ENCODE measurements at places on chromosomes 13 and 19.

GRCh38 chr13:114126789-114127472 lies 5.5 kb downstream of the RASA3 start:
- no peak for DNase-seq

- DNase-seq: no peak
These were observed 428.6 kb downstream of the SLITRK1 start for GRCh38 chr13:83453723-83454122.

DNA sequence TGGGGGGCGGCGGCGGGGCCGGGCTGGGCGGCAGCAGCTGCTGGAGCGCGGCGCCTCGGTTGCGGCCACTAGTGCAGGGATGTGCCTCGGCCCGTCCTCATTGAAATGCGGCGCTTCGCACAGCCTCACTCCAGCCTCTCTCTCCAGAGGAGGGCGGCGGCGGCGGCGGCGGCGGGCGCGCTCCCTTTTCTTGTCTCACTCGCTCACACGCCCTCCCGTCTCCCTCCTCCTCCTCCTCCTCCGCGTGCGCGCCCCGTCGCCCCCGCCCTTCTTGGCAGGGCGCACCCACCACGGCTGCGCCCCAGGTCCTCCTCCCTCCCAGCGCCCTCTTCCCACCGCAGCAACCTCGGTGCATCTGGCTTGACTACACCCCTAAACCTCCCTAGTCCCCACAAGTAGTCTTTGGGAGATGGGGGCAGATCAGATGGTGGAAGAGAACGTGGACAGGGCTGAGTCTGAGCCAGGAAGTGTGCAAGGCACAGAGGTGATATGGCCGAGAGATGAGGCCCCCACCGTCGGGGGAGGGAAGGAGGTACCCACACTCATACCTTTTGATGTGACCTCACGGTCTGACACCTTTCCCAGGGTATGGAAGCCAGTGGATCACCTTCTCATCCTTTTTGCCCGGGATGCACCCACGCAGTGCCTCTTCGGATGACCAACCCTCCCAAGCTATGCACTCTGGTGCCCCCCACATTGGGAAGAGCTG lies at the start of gene DCLK1:
DCLK1 (minus strand) TSS at position 161 of the 709 bp plus-strand sequence.
- peak; percentile 59 for DNase-seq

DNA sequence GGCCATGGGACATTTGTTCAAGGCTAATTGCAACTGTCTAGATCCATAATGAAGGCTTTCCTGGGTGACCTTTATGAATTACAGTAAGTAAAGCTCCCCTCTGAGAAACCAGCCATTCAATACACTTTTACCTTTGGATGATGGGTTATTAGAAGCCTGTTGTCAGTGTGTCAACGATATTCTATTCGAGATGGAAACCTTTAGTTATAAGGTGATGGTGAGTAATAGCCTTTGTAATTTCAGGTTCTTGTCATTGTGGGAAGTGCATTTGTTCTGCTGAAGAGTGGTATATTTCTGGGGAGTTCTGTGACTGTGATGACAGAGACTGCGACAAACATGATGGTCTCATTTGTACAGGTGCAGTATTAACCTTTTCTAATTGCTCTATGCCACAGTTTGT lies 261.7 kb downstream of the ITGBL1 start:
- no peak for DNase-seq

- DNase-seq: no peak
These were observed 5.1 kb downstream of the ZNF816 start for GRCh38 chr19:52957591-52957990.

GRCh38 chr13:85543144-85543543 lies 256.1 kb downstream of the SLITRK6 start:
- peak; percentile 26 for DNase-seq

GRCh38 chr13:36804588-36804987 lies 14.4 kb upstream of the RFXAP start:
- DNase-seq: no peak

DNA sequence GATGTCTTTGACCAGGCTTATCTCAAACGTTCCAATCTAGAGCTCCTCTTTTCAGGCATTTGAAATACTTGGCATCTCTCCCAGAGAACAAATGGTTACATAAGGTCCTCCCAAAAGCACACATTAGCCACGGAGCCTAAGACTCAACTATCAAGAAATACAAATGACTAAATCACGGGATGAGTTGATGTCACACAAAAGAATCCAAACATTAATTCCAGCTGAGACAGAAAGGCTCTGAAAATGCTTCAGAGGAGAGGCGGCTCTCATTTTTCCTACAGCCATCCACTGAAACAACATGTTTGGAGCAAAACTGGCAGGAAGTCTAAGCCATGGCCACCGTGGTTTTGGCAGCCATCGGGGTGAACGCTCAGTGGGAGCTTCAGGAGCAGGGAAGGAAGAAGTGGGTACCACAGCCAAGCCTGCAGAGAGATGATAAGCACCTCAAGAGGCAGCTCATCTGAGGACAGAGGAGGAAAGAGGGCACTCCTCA lies 122.5 kb downstream of the STK24 start:
- peak; percentile 97 for DNase-seq

GRCh38 chr13:97978651-97979050 lies 25.2 kb downstream of the IPO5 start:
- peak; percentile 37 for DNase-seq

Data from fibroblast of skin of back (primary cell).